ENCODE measurements at places on chromosomes 1 and 21. TPM values are rescaled to one million over a fixed set of nuclear protein-coding genes. Genes with fewer than 3 reads are reported as not detected.

GRCh38 chr1:162327788-162328165, 48.9 kb downstream of the SPATA46 start:
- DNase-seq = no peak

GRCh38 chr1:84246213-84246612, 55.3 kb upstream of the SAMD13 start:
- DNase-seq = no peak

- DNase-seq = no peak
Observed at GRCh38 chr1:54291276-54292001, 91.5 kb downstream of the MRPL37 start.

DNA sequence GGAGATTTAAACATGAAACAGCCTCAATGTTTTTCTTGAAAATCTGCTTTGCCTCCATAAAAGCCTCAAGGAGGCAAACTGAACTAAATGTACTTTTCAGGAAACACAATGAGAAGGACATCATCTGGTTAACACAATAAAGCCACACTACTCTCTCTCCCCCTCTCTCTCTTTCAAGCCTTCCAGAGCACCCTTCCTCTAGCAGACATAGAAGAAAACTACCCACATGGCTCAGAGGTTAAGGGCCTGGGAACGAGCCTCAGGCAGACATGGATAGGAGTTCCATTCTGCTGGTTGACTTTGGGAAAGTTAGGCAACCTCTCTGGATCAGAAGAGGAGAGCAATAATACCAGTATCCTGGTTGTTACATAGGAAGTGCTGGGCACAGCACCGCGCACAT, 42.9 kb downstream of the RUNX1 start:
- DNase-seq = no peak

The SHISAL2A gene
- total RNA-seq = not detected

The KRTAP19-3 gene
- not detected for total RNA-seq

- no peak for DNase-seq
Observed at GRCh38 chr1:68174738-68175113, 57.6 kb downstream of the WLS start.
